Chondrocyte (in vitro differentiated cells): ENCODE measurements at places on chromosomes 1 and 21. TPM values are rescaled to one million over a fixed set of nuclear protein-coding genes. Genes with fewer than 3 reads are reported as not detected.

DNA sequence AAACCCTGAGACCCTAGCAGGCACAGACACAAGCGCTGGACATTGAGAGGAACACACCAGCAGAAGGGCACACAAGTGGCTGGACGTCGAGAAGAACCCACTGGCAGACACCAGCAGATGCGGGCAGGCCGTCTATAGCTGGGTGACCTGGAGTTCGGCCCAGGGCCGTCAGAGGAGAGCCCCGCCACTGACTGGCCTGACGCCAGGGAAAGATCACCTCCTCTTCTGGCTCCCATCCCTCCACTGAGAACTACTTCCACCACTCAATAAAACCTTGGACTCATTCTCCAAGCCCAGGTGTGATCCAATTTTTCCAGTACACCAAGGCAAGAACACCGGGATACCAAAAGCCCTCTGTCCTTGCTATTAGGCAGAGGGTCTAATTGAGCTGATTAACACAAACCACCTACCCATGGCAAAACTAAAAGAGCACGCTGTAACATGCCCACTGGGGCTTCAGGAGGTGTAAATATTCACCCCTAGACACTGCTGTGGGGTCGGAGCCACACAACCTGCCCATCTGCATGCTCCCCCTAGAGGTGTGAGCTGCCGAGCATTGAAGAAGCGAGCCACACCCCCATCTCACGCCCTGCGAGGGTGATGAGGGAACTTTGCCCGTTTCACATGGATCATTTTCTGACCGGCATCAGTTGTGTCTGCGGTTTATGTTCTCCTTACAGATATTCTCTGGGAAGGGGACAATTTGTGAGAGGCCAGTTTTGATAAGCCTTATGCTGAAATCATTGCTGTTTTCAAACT, 104.8 kb downstream of the HLX start:
- H3K4me3 ChIP-seq, result no peak overlapping the region
- DNase-seq, result no peak
- no peaks in the 10 kb centered on the region for H3K4me1 ChIP-seq
- peaks cover 18% of the 10 kb centered on the region for H3K27me3 ChIP-seq

DNA sequence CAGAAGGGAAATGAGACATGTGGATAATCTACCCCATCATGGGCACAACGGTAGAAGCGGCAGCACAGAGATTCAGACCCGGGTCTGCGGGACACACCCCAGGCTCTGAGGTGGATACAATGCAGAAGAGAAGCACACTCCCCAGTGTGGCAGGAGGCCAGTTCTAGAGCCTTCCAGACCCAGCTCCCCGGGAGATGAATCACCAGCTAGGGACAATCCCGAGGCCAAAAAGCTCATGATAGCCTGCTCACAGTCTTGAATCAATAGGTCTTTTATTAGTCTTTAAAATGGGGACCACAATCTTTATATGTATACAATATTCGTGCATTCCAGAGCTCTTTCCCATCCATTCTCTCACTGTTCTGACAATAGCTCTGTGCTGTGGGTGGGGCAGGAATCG, 57.3 kb upstream of the DIRAS3 start:
- no peak overlapping the region for H3K4me3 ChIP-seq
- H3K36me3 ChIP-seq, result no peaks in the 10 kb centered on the region
- DNase-seq, result no peak
- no peak overlapping the region for H3K27ac ChIP-seq
- H3K4me1 ChIP-seq, result peaks cover 20% of the 10 kb centered on the region
- H3K27me3 ChIP-seq, result no peaks in the 10 kb centered on the region

CLEC20A gene
- not detected in 3 replicates for total RNA-seq

GRCh38 chr1:161171191-161171590, 5.0 kb downstream of the PPOX start:
- no peak overlapping the region for H3K4me3 ChIP-seq
- H3K4me1 ChIP-seq, result peaks cover 45% of the 10 kb centered on the region
- H3K36me3 ChIP-seq, result peaks cover 22% of the 10 kb centered on the region

GRCh38 chr1:38730511-38731397, 128.8 kb downstream of the RRAGC start:
- no peak for DNase-seq
- no peak overlapping the region for H3K4me3 ChIP-seq
- H3K27me3 ChIP-seq, result peaks cover 6% of the 10 kb centered on the region
- peaks cover 1% of the 10 kb centered on the region for H3K36me3 ChIP-seq

DNA sequence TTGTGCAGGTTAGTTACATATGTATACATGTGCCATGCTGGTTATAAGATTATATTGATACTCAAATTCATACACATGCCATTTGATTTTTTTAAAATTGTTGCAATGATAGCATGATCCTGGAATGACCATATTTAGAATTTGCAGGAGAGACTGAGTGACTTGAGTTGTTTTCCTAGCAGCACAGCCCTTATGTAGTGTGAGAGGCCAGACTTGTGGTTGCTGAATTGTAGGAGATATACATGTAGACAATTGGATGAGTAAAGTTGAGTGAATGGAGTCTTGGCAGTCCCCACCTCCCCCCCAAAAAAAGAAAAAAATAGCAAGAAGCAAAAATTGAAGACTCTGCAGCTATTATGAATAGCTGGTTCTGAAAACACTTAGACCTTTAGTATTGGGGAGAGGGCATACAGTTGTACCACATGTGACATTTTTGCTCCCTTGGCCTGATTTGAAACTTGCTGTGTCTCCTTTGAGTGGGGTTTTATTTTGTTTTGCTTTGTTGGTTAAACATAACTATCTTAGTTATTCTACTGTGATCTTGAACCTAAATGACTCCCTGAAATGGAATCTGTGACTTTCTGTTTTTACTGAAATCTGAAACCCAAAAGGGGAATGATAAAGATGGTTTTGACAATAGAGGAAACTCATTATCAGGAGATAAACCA, 280.3 kb downstream of the HMCN1 start:
- peaks cover 40% of the 10 kb centered on the region for H3K4me1 ChIP-seq
- no peak for DNase-seq
- H3K4me3 ChIP-seq, result no peak overlapping the region
- H3K27ac ChIP-seq, result peak overlapping the region; percentile 15

GRCh38 chr1:54009406-54009805, 8.6 kb downstream of the LDLRAD1 start:
- H3K27ac ChIP-seq, result no peak overlapping the region
- H3K27me3 ChIP-seq, result peaks cover 39% of the 10 kb centered on the region
- no peaks in the 10 kb centered on the region for H3K4me1 ChIP-seq
- no peaks in the 10 kb centered on the region for H3K36me3 ChIP-seq
- no peak overlapping the region for H3K4me3 ChIP-seq
- no peak for DNase-seq

- no peaks in the 10 kb centered on the region for H3K4me1 ChIP-seq
- no peak for DNase-seq
- H3K27me3 ChIP-seq, result no peaks in the 10 kb centered on the region
- no peaks in the 10 kb centered on the region for H3K36me3 ChIP-seq
These were observed 1527.3 kb upstream of the TPTE start for GRCh38 chr21:8993943-8994639.

DNA sequence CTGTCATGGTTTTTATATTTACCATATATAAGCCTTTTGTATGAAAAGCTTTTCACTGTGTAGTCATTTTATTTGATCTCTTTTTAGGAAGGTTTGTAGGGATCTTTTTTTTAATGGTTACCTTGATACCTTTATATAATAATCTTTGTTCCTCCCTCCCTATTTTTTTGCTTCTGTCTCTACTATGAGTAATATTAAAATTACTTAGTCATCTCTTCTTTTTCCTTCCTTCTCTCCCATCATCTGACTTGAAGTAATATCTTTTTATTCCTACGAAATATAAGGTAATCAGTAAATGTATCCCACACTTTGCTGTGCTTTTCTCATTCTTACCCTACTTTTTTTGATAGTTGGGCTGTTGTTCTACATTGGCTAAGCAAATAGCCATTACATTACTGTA, 161.4 kb downstream of the MAGI3 start:
- no peak for DNase-seq
- peaks cover 23% of the 10 kb centered on the region for H3K4me1 ChIP-seq
- H3K27ac ChIP-seq, result no peak overlapping the region
- peaks cover 2% of the 10 kb centered on the region for H3K36me3 ChIP-seq
- H3K27me3 ChIP-seq, result no peaks in the 10 kb centered on the region

- no peak overlapping the region for H3K27ac ChIP-seq
- no peaks in the 10 kb centered on the region for H3K36me3 ChIP-seq
- DNase-seq, result no peak
These were observed 5.1 kb upstream of the GNG12 start for GRCh38 chr1:67838180-67838910.

DNA sequence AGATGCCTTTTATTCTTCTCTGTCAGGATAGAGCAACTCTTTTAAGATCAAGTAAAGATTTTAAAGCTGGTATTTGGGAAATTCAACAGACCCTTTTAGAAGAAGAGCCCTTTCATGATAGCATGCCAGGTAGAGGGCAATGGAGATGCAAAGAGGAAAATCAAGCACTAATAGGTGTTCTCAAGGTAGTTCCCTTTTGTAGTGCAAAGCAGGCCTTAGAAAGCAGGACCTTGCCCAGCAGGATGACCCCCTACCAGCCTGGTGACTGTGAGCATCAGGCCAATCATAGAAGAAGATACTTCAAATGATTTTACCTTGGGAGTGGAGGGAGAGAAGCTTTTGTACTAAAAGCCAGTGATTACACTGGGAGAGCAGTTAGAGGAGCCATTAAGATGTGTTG, 381.4 kb upstream of the ZRANB2 start:
- no peak overlapping the region for H3K27ac ChIP-seq
- peaks cover 3% of the 10 kb centered on the region for H3K27me3 ChIP-seq
- no peak for DNase-seq
- H3K36me3 ChIP-seq, result no peaks in the 10 kb centered on the region
- H3K4me3 ChIP-seq, result no peak overlapping the region

DNA sequence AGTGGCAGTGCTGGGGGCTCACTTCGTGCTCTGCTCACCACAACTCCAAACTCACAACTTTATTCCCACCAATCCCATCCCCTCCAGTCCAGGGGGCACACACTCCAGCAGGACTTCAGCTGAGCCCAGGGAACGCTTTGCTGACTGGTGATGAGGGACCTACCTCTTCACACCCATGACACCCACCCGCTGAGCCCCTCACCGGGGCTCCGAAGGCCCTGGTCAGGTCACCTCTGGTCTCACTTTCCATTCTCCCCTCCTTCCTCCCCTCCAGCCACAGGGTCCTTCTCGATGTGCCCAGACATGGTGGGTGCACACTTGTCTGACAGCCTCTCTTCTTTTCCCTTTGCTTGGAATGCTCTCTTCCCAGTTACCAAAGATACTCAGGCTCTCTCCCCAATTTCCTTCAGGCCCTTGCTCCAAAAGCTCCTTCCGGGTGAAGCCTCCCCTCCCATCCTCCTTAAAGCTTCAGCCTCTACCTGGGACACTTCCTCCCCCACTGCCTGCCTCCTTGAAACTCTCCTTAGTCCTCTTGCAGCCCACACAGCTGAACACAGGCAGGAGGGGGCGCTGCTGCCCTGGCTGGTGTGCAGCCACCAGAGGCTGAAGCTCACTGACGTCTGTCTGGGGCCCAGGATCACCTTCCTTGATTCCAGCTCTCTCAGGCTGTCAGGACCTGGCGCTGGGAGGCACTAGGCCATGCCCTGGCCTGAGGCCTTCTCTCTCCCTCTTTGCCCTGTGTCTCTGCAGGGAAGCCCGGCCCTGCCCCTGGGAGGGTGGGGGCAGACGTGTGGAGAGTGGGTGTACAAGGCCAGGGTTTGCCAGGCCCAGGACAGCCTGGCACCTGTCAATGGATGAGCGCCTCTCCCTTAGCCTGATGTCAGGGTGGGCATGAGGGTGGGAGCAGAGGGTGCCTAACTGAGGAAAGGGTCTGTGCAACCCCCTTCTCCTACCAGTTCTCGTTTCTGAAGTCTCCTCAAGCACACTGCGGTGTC, 1.6 kb downstream of the KCNE1 start:
- H3K4me1 ChIP-seq, result no peaks in the 10 kb centered on the region
- no peaks in the 10 kb centered on the region for H3K36me3 ChIP-seq
- no peak for DNase-seq
- H3K4me3 ChIP-seq, result no peak overlapping the region

- H3K4me1 ChIP-seq, result peaks cover 10% of the 10 kb centered on the region
These were observed 98.4 kb downstream of the EBNA1BP2 start for GRCh38 chr1:43073490-43074230.

DNA sequence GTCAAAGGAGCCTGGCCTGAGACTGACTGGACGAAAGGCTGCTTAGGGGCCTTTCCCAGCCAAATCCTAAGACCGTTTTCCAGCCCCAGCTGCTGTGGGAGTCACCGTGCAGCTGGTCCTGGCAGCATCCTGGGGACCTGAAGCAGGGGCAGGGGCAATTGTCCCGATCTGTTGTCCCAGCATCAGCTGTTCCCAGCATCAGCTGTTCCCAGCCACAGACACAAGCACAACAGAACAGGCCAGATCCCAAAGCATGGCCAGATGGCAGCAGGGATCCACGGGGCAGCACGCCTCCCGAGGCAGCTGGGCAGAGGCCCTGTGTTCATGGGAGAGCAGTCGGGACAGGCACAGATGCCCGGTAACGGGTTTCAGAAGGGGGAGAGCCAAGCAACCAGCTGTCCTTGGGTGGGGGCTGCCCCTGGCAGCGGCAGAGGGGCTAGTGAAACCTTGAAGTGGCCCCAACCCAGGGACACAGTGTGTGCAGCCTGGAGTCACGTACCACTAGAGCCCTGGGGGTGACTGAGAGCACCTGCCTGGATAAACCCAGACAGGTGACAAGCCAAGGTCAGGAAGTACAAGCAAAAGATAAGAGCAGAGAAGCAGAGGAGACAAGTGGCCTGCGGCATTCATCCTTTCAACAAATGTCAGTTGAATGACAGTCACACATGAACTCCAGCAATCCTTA, 13.3 kb downstream of the CELA2B start:
- no peak overlapping the region for H3K4me3 ChIP-seq
- no peaks in the 10 kb centered on the region for H3K4me1 ChIP-seq
- no peak overlapping the region for H3K27ac ChIP-seq
- peaks cover 15% of the 10 kb centered on the region for H3K36me3 ChIP-seq

GRCh38 chr1:245156736-245157505, 2.1 kb downstream of the KIF26B start:
- no peaks in the 10 kb centered on the region for H3K27me3 ChIP-seq
- H3K4me3 ChIP-seq, result peak overlapping the region; percentile 92
- H3K36me3 ChIP-seq, result peaks cover 13% of the 10 kb centered on the region
- peak overlapping the region; percentile 70 for H3K27ac ChIP-seq

SLC44A3 gene
- total RNA-seq, result 1.5 to 2.5 TPM (median 2.2 TPM) in 3 replicates

GRCh38 chr1:16099412-16099811, 26.0 kb upstream of the FAM131C start:
- DNase-seq, result no peak
- H3K4me3 ChIP-seq, result no peak overlapping the region
- peaks cover 4% of the 10 kb centered on the region for H3K27me3 ChIP-seq
- no peak overlapping the region for H3K27ac ChIP-seq
- H3K4me1 ChIP-seq, result no peaks in the 10 kb centered on the region
- H3K36me3 ChIP-seq, result peaks cover 1% of the 10 kb centered on the region

DNA sequence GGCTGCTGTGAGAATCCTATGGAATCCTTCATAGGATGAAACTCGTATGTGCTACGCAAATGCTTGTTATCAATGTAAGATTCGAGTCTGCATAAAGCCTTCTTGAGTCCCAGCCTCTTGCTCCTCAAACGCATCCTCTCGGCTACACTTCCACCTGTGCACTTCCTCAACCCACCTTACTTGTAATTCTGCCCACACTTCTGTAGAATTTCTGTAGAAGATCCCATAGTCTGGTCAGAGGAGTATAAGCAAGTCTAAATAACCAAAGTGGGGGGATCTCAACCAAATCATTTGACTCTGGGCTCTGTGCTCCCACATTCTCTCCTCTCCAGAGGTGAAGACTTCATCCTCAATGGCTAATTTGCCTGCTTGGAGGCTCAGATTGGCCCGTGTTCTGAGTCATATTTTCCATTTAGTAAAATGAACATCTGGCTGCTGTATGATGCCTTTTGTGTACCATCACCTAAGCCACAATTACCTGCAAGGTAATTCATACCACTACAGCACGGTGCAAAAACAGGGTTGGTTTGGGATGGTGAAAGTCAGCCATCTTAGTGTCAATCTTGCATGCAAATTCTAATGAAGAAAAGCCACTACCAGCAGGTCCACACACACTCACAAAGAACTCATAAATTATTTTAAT, 63.2 kb downstream of the ITPKB start:
- peaks cover 2% of the 10 kb centered on the region for H3K36me3 ChIP-seq
- peaks cover 38% of the 10 kb centered on the region for H3K4me1 ChIP-seq
- DNase-seq, result no peak
- no peak overlapping the region for H3K4me3 ChIP-seq
- no peak overlapping the region for H3K27ac ChIP-seq
